Activated CD4-positive, alpha-beta T cell treated with anti-CD3 and anti-CD28 coated beads, Interleukin-2, amount 10 ng/mL, durations not matched to agents 24 days and 14 days (primary cell): ENCODE measurements at places on chromosomes 11 and 22. TPM values are rescaled to one million over a fixed set of nuclear protein-coding genes. Genes with fewer than 3 reads are reported as not detected.

- no peak for DNase-seq
These were observed 19.4 kb upstream of the GAL start for GRCh38 chr11:68664906-68665305.

- DNase-seq = no peak
These were observed 35.0 kb downstream of the GRIK4 start for GRCh38 chr11:120546312-120547205.

- peak; percentile 64 for DNase-seq
These were observed 26.0 kb downstream of the IL10RA start for GRCh38 chr11:118012083-118012669.

DNA sequence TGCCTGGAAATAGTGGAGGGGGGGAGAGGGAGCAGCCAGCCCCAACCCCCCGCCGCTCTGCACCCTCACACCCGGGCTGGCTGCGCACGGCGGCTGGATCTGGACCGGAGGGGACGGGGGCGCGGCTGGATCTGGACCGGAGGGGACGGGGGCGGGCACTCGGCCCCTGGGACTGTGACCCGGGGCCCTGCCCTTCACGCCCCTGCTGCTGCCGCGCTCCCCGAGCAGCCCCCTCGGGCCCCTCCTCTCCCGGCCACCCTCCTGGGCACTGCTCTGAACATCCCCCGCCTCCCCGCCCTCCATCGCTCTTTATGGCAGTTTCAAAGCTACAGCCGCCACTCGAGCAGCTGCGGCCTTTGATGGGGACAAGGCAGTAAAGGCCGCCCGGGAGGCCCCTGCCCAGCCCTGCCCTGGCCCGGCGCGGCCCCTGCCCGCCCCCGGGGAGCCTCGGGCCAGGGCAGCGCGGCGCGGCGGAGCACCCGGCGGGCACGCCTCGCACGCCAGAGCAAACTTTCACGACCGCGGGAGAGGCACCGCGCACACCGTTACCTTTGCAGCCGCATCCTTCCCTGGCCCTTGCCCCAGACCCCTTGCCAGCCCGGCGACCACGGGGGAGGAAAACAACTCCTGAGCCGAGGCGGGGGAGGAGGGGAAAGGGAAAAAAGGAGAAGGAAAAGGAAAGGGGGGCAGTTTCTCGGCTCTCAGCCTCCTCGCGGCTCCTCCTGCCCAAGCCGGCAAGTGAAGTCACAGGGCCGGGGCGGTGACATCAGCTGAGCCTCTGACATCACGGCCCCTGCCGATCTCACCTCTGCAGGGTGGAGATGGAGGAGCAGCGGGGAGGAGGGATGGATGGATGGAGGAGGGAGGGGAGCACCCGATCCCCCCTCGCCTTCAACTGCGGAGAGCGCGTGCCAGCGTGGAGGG, 13.1 kb upstream of the TCF20 start:
- DNase-seq = peak; percentile 82

Gene MFRP
- total RNA-seq = not detected in 2 replicates
